Activated CD4-positive, alpha-beta T cell treated with anti-CD3 and anti-CD28 coated beads, Interleukin-10, Interleukin-2, amounts not matched to agents 100 ng/mL and 50 ng/mL, durations not matched to agents 16 hours and 8 hours (primary cell): ENCODE measurements at places on chromosomes 2 and 18.

GRCh38 chr2:128790541-128791001 lies 471.9 kb upstream of the HS6ST1 start:
- no peak for DNase-seq

DNA sequence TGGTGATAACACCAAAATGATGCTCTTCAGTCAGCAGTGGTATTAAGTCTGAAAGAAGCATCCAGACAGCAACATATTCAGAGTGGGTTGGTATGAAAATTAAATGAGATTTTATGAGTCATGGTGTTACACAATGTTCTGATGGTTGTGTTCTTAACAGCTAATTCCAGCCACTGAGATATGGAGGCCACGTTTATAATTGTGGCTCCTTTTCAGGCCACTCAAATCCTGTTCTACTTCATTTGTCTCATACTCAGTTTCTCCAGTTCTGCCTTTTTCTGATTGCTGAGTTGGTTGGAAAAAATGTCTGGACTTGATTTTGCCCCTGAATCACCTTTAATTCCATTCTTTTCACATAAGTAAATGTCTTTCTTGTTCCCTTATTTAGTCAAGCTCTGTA lies 162.7 kb upstream of the COL3A1 start:
- DNase-seq, result no peak

- DNase-seq, result no peak
Measured at GRCh38 chr2:25757906-25758305, 84.5 kb upstream of the DTNB start.

GRCh38 chr2:150472511-150472899 lies 15.0 kb downstream of the RND3 start:
- DNase-seq, result no peak

DNA sequence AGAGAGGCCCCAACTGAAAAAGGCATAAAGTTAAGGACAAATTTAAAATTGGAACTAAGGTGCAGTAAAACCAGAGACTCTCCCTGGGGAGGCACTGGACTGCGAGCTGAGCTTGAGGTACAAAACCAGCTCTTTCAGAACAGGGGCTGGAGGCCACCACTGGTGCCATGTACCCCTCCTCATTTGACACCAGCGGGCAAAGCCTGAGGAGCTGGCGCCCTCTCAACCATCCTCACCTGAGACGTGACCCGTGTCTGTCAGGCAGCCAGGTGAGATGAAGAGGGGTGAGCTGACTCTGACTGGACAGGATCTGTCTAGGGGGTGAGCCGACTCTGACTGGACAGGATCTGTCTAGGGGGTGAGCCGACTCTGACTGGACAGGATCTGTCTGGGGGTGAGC lies 68.5 kb downstream of the TMEM18 start:
- no peak for DNase-seq

DNA sequence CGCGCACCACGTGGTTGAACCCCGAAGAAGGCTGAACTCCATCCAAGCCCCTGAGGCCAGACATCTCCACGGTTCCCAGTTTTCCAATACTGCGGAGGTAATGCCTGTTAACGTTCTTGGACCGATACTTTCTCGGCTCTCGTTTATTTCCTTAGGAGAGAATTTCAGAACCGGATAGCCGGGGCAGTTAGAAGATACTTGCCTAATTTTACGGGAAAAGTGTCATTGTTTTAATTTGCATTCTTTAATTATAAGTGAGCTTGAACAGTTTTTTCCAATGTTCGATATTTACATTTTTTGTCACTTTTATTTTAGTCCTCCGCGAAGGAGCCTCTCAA lies 10.2 kb upstream of the KCNG2 start:
- no peak for DNase-seq

- DNase-seq, result no peak
Measured at GRCh38 chr2:155730804-155731203, 601.7 kb downstream of the NR4A2 start.

DNA sequence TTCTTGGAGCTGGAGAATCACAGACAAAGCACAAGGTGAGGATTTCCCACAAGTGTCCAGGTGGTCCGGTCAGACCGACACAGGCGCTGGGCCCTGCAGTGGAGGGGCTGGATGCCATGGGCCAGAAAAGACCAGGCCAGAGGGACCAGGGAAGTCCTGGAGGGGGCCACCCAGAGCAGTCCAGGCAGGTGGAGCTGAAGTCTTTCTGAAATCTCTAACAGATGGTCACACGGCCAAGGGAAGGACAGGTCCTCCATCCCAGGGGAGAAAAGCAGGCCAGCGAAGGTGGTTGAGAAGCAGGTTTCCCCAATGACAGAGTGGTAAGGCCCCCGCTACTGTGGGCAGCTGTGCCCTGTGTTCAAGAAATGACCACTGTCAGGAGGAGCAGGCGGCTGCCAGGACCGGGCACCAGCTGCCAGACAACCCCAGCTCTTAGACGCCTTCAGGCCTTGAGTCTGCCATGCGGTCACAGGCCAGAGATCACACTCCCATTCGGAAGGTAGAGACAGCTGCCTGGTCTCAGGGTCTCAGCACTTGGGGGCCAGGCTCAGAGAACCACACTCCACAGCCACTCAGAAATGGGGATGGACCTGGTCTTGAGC lies 25.9 kb downstream of the HS1BP3 start:
- no peak for DNase-seq

DNA sequence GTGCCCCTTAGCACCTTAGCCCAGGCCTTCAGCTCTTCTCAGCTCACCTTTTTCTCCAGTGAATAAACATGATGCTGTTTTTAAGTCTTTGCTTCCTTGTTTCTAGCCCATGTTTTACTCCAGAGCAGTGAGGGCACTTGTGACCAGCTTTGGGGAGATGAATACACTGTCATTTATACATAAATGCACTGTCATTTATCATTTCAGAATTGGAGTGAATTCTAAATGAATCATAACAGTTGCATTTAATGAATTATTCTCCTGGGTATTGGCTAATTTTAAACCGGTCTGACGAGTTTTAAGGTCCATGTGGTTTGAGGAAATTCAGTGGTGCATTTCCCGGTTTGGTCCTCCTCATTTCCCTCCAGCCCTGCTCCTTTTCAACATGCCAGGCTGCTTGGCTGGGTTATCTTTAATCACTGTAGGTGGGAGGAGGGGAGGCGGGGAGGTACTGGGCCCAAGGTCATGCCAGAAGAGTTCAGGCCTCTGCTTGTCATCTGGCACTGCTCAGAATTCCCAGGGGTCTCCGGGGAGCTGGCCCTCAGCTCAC lies 23.9 kb downstream of the PRKCE start:
- DNase-seq, result no peak

GRCh38 chr18:60951091-60951490 lies 382.1 kb upstream of the CDH20 start:
- no peak for DNase-seq

GRCh38 chr2:104444392-104444791 lies 409.5 kb upstream of the POU3F3 start:
- no peak for DNase-seq

DNA sequence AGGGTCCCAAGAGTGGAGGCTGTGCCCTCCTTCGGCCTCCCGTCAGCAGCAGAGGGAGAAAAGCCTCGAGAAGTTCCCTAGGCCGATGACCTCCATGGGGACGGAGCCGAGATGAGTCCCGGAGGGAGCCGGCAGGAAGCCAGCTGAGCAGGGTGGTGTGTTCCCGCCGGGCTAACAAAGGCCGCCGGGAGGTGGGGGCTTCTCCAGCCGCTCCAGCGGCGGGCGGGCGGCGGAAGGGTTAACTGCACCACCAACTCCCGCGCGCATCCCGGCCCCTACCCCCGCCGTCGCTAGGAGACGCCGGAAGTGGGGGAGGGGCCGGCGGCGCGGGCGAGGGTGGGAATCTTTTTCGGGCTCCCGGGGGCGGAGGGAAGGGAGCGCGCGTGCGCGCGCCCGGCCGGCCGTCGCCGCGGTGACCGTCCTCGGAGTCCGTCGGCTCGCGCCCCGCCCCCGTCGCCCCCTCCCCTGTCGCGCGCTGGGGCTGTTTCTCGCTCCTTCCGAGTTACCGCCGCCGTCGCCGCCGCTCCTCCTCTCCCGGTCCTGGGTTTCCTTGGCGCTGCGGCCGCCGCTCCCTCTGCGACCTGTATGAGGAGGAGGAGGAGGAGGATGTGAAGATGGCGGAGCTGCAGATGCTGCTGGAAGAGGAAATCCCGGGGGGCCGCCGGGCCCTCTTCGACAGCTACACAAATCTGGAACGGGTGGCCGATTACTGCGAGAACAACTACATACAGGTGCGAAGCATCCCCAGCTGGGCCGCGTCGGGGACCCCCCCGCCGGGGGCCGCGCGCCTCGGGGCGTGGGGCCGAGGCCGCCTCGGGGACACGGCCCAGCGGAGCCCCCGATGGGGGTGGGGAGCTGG lies at the start of gene ABI2:
Gene ABI2, plus strand, starts transcription at position 494 of the 859 bp plus-strand sequence. Its CDS starts 121 bp downstream, at position 615.
- DNase-seq, result peak; percentile 82

DNA sequence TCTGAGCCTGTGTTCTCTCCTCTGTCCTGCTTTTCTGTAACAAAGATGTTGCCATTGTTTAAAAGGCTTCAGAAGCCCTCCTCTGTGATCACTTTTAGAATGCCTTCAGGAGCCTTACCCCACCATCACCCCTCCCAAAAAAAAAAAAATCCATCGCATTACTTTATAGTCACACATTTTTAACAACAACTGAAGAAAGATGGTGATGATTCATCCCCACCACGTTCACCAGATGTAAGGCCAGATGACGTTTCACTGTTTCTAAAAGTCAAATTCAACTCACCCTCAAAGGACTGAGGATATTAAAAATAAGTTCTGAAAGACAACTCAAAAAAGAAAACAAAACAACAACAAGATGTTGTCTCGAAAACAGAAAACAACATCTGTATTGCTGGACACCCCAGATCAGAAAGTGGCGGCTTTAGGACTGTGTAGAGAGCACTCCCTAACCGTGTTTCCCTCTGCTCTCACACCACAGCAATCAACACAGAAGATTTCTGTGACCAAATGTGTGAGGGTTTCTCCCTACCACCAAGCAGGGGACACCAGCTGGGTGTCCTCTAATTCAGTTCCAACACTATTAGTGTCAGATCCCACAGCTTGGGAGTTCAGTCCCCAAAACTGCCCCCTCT lies 61.9 kb upstream of the CREB1 start:
- peak; percentile 34 for DNase-seq

GRCh38 chr2:221458578-221458977 lies 113.5 kb downstream of the EPHA4 start:
- DNase-seq, result no peak

- DNase-seq, result no peak
Measured at GRCh38 chr18:77162580-77162979, 30.0 kb upstream of the MBP start.

GRCh38 chr18:44474591-44474990 lies 206.1 kb upstream of the SETBP1 start:
- no peak for DNase-seq

DNA sequence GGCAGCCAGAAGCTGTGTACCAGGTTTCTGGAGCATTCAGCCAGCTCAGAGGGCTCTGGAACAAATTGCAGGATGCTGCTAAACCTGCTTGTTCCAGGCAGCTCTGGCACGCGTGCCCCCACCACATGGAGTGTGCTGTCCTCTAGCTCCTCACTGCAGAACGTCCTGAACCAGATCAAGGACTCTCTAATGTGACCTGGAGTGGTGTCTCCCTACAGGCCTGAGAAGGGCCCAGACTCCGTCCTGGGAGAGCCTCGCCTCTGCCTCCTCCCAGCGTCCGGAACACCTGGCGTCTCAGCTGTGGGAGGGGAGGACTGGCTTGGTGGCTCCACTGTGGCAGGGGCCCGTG lies 115.6 kb upstream of the GPC1 start:
- DNase-seq, result no peak

- no peak for DNase-seq
Measured at GRCh38 chr18:45980229-45980628, 13.1 kb upstream of the EPG5 start.

DNA sequence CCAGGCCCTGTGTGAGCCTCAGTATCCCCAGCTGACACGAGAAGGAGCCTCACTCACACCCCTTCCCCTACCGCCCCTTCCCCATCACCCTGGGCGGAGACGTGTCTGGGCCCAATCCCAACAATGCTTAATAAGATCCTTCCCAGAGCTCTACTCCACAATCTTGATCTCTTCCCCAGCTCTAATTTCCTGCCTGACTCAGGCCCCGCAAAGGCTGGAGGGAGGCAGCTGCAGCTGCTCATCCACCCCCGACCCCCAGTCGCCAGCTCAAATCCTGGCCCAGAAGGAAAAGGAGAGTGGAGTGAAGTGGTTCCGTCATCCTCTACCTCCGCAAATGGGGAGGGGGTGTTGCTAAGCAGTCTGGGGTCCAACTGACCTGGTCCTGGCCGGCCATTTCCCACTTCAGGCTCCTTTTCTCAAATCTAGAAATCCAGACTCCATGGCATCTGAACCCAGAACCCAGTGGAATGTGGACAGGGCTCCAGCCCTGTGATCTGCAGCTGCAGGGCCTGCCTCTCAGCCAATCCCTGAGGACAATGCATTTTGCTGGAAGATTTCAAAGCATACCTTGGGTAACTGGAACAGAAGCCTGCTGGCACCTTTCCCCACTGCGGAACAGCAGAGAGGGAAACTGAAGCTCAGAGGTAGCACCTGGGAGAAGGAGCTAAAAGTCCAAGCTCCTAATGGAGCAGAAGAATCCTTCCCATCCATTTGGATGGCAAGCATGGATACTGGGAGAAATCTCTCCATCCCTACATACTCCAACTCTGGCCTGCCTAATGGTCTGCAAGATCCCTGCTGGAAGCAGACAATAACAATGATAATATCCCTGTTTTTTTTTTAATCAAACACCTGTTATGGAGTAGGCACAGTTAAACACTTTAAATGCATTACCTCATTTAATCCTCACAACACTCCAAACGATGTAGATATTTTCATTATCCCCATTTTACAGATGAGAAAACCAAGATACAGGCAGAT lies 5.6 kb upstream of the TNS1 start:
- DNase-seq, result no peak

DNA sequence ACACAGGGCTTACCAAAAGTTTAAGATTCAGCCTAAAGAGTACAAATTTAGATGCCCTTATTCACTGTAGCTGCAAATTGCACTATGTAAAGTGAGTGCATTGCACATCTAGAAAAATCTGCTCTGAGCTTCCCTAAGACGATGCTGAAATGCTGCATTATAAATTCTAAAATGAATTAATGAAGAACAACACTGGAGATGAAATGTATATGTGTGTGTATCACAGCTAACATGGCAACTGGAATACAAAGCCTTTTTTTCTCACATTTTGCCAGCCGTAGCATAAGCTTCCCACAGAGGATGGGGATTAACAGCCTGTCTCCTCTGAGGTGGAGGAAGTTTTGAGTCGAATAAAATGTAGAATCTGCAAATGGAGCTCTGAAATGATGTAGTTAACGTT lies 338.3 kb upstream of the ZEB2 start:
- no peak for DNase-seq

DNA sequence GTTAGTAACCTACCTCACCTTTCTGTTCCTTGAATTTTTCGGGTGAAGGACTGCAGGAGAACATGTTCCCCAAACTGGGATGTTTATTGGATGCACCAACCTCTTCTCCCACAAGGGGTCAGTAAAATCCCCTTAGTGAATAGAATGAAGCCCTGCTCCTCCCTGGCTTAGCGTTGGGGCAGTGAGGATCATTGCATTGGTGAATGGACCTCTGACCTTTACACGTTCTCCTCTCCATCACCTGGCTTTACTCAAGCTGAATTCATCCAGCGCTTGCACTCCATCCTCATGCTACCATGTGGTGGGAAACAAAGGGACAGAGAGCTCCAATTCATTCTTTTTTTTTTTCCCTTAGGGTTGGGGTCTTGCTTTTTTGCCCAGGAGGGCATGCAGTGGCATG lies 157.2 kb downstream of the MIB1 start:
- DNase-seq, result peak; percentile 45

GRCh38 chr2:132816234-132816633 lies 146.2 kb upstream of the LYPD1 start:
- DNase-seq, result no peak

GRCh38 chr2:168056242-168056787 lies 191.1 kb downstream of the STK39 start:
- no peak for DNase-seq
